Thoracic aorta (tissue), 2 donors: ENCODE measurements at places on chromosomes 12 and 14.

DNA sequence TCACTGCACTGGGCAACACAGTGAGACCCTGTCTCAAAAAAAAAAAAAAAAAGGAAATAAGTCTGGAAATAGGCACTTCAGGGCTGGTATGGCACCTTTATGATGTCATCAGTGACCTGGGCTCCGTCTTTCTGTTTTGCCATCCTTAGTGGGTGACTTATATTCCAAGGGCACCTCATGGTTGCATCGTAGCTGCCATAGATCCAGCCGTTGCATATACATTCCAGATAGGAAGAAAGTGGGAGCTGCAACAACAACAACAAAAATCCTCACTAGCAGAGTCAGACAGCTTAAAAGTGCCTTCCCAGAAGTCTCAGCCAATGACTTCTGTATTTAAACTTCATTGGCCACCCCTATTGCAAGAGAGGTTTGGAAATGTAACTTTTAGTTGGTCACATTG lies 26.4 kb downstream of the MYL2 start:
- no peak for DNase-seq

DNA sequence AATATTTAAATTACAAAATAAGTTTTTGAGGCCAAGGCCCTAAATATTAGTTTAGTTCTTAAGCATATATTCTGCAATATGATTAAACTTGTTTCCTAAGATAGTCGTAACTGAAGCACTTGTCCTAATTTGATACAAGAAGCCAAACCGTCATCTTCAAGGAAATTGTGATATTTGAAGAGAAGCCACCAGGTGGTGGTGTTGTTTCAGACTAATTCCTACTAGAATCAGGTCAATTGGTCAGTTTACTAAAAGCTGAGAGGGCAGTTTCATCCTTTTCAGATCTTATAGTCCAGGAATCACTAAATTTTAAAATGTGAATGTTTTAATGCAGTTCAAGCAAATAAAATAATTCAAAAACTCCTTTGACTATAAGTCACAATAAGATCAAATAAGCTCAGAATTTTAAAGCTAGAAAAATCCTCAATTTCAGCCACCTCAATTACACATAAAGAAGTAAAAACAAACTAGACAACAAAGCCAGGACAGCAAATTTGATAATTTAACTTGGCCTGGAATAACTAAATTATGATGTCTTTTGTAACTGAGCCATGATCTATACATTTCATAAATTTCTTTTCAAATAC lies 7.1 kb upstream of the ARL1 start:
- no peak for DNase-seq

- no peak for DNase-seq
These were observed 100.4 kb downstream of the TMTC3 start for GRCh38 chr12:88242571-88242925.

DNA sequence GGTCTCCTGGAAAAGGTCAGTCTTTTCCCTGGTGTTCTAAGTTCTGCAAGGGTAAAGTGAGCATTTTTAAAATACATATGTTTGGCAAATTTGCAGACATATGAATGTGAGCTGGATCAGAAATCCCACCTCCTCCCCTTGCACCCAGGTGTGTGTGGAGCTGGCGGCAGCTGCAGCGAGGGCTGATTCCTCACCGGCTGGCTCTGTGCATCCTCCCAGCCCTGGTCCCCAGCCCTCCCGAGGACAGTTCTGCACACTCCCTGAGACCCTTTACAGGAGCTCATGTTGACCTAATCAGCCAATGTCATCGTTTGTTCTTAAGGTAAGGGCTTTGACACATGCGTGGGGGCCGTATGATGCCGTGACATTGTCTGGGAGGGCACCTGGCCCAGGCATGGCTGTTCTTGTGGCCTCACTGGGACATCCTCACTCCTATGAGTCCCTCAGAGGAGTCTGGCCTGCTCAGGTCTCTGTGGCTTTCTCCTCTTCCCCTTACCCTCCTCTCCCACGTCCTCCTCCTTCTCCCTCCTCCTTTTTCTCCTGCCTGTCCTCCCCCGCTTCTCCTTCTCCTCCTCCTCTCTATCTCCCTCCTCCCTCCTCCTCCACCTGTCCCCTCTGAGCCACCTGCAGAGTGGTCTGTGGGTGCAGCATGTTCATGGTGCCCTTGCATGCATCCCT lies 289.2 kb upstream of the SFSWAP start:
- DNase-seq, result no peak

GRCh38 chr12:101459642-101460346 lies 15.3 kb upstream of the SPIC start:
- DNase-seq, result no peak

- no peak for DNase-seq
These were observed 314.2 kb upstream of the RGS6 start for GRCh38 chr14:71618047-71618446.

GRCh38 chr14:104195878-104196277 lies 57.5 kb downstream of the KIF26A start:
- DNase-seq, result no peak
